Right cardiac atrium (tissue), 5 donors: ENCODE measurements at places on chromosomes 4 and X. TPM values are rescaled to one million over a fixed set of nuclear protein-coding genes. Genes with fewer than 3 reads are reported as not detected.

DNA sequence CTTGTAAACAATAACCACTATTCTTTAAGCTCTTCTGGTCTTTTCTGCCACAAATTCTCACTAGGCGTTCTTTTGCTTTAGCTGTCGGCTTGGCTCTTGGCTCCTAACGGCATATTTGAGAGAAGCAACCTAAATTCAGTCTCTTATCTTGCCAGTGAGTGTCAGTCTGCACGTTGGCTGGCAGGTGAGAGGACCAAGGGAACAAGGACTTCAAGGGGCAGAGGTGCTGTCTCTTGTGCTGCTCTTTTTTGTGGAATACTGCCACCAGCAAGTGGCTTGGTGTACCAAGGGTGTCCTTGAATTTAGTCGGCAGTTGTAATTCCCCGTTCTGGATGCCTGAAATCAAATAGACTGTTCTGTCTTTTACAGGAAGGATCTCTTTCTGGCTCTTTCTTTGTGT, 77.8 kb upstream of the SLC4A4 start:
- peak; percentile 52 for DNase-seq

DNA sequence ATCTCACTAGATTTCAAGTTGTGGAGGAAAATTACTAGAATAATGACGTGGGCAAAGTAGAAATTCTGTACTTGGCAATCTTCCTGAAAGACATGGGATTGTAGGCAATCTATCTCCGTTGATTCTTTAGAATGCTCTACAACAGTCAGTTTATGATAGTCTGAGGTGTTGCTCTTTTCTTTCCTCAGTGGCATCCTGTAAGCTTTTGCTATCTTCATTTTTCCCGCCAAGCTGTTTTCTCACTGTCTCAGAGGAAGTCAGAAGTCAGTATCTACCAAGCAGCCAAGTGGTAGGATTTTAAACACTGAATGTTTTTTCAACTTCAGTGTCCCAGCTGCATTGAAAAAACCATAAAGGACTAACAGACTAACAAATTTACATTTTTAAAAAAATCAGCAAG, 23.7 kb downstream of the PCDH7 start:
- no peak for DNase-seq

Gene EFHC2
- polyA plus RNA-seq = 4.7 TPM

DNA sequence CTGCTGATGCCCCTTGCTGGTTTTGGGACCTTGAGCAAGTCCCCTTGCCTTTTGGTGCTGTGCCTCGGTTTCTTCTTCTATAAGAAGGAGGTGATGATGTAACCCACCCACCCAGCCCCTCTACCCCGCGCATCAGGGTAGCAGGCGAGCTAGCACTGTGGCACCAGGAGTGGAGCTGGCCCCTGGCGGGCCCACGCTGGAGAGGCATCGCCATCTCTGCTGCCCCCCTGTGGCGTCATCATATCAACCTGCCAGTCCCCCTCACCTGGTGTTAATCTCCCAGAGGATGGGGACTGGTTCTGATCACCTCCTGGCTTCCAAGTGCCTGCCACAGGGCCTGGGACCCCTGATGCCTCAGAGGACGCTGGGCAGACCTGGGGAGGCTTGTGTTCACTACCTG, 6.3 kb upstream of the SORCS2 start:
- no peak for DNase-seq

DNA sequence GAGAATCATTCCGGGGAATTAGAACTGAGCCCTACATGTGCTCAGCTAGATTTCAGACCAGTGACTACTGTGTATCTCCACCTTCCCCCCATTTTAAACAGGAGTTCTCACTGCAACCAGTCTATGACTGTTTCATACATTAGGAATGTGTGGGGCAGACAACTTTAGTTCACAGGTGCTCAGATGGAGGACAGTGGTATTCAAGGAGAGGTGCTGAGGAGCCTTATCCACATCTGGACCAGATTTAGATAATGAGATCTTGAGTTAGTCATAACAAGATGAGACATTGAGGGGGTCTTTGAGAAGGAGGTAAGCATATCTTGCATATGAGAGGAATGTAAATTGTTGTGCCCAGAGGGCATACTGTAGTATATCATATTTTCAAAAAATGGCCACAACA, 32.8 kb upstream of the RELL1 start:
- no peak for DNase-seq

GRCh38 chr4:91025241-91026148, 898.3 kb downstream of the CCSER1 start:
- DNase-seq = no peak

Gene ACTRT1
- not detected for polyA plus RNA-seq

- DNase-seq = no peak
Measured at GRCh38 chr4:89300499-89300898, 7.1 kb downstream of the GPRIN3 start.

DNA sequence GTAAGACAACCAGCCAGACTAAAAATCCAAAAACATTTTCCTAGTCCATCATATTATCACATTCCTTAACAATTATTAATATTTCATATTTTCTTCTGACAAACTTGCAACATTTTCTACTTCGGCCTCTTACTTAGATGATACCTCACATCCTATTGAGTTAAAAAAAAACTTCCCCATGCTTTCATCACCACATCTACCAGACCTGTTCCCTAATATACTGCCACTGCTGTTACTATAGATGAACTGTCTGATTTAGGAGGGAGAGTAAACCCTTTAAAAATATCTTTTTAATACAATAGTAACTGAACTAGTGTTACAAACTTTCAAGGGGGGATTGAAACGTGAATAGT, 1.5 kb downstream of the FAM200B start:
- DNase-seq = no peak

- DNase-seq = no peak
Measured at GRCh38 chr4:145076469-145076855, 21.5 kb downstream of the ANAPC10 start.

DNA sequence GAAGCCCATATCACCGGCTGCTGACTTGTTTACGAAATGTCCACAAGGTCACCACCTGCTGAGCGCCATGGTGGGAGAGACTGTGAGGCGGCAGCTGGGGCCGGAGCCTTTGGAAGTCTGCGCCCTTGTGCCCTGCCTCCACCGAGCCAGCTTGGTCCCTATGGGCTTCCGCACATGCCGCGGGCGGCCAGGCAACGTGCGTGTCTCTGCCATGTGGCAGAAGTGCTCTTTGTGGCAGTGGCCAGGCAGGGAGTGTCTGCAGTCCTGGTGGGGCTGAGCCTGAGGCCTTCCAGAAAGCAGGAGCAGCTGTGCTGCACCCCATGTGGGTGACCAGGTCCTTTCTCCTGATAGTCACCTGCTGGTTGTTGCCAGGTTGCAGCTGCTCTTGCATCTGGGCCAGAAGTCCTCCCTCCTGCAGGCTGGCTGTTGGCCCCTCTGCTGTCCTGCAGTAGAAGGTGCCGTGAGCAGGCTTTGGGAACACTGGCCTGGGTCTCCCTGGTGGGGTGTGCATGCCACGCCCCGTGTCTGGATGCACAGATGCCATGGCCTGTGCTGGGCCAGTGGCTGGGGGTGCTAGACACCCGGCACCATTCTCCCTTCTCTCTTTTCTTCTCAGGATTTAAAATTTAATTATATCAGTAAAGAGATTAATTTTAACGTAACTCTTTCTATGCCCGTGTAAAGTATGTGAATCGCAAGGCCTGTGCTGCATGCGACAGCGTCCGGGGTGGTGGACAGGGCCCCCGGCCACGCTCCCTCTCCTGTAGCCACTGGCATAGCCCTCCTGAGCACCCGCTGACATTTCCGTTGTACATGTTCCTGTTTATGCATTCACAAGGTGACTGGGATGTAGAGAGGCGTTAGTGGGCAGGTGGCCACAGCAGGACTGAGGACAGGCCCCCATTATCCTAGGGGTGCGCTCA, 8.7 kb upstream of the MSANTD1 start:
- DNase-seq = no peak

Gene PPP2R2C
- polyA plus RNA-seq = 2.8 TPM

DNA sequence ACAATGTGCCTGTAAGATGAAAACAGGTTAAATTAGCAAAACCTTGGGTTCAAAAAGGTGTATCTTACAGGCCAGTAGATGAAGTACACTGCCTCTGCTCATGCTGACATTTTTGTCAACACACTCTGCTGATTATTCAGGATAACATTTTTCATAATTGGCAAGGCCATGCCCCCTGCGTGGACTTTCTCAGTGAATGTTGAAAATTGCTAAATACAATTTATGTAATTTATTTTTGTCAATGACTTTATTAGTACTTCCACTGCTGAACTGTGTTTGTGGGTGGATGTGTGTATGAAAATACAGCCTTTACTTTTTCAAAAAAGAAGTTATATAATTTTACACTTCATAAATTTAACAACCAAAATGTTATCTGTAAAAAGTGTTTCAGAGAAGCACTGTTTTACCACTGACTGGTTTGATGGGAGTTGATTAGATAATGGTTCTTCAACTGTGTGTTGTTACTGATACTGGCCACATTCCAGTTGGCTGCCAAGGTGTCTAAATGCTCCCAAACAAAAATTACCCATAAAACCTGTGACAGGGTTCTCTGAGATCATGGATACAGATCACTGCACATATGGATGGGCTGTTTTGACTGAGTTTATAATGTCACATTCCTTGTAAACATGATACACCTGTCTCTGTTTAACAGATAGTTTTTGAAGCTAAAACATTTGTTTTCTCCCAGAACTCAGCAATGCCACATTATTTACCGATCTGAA, 151.9 kb upstream of the SLC7A11 start:
- no peak for DNase-seq

Gene SHROOM4
- polyA plus RNA-seq = 6.3 TPM

DNA sequence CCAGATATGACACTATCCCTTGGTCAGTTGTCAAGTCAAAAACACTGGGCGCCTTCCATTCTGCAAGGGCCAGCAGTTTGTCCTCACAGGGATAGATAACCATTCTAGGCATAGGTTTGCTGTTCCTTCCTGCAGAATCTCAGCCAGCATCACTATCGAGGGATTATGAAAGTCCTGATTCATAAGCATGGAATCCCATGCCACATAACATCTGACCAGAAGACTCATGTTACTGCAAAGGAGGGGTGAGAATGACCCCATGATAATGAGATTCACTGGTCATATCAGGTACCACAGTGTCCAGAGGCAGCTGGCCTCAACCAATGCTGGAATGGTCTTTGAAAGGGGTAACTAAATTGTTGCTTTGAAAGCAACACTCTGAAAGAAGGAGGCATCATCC, 84.7 kb downstream of the OTC start:
- no peak for DNase-seq

GRCh38 chr4:40672528-40673522, 43.2 kb upstream of the RBM47 start:
- DNase-seq = no peak

DNA sequence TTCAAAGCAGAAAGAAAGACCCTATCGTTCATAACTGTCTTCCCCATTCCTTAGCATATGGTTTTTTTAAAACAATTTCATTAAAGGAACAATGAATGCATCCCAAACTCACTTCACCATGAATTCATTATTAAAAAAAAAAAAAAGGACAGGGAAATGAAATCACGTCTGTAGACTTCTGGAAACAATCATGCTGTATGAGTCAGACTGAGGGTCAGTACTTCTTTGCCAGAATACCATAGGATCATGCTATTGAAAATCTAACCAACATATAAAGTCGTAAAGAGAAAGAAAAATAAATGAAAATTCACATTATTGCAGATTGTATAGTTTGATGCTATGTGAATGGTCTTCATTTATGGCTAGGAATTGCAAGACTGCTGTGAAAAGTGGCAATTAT, 144.4 kb downstream of the PCDH18 start:
- DNase-seq = no peak

Gene AKAP14
- not detected for polyA plus RNA-seq

Gene SLC9A7
- 1.3 TPM for polyA plus RNA-seq

DNA sequence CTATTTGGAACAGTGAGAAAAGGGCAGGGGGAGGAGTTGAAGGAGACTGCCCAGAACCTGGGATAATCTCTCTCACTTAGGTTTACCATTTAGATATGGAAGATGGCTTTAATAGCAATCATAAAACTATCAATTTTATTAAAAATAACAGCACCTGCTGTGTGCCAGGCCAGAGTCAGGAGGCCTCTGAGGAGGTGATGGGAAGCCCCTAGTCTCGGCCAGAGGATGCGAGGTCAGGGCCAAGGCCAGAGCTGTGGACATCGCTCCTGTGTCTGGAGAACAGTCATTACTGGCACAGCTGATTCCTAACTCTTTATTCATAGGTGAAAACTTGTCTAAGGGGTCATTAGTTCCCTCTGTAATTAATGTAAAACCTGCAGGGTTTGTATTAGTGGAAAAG, 4.2 kb upstream of the IQSEC2 start:
- no peak for DNase-seq

GRCh38 chr4:142556048-142556447, 290.1 kb downstream of the INPP4B start:
- no peak for DNase-seq

Gene XAGE1A
- not detected for polyA plus RNA-seq

DNA sequence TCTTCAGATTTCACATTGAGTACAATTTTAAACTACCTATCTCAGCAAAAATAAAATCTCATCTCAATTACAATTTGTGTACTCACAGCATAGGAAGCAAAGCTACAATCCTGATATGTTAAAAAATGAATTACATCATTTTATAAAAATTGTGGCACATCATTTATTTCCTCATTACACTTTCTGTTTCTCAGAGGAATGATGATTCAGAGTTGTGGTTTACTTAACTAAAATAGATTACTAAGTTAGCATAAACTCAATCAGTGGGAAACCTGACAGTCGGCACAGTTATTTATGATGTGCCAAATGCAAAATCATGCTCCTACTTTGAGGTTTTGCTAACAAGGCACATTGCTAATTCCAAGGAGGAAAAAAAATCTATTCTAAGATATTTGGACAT, 325.0 kb downstream of the FBXO8 start:
- no peak for DNase-seq

Gene SPARCL1
- polyA plus RNA-seq = 492 TPM

DNA sequence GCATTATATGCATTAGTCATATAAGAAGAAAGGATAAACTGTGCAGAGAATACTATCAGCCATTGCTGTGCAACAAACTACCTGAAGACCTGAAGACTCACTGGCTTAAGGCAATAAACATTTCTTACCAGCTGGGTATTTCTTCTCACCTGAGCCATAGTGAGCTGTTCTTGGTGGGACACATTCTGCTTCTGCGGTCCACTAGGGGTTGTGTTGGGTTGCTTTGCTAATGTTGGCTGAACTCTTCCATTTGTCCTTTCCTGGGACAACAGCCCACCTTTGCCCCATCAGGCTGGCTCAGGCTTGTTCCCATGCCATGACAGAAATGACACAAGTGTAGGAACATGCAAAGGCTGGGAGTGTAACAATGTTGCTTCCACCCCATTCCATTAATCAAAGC, 388.6 kb downstream of the PCDH7 start:
- no peak for DNase-seq

- no peak for DNase-seq
Measured at GRCh38 chr4:158161551-158162354, 11.1 kb downstream of the GASK1B start.
